ENCODE measurements at places on chromosomes 6 and 20.

DNA sequence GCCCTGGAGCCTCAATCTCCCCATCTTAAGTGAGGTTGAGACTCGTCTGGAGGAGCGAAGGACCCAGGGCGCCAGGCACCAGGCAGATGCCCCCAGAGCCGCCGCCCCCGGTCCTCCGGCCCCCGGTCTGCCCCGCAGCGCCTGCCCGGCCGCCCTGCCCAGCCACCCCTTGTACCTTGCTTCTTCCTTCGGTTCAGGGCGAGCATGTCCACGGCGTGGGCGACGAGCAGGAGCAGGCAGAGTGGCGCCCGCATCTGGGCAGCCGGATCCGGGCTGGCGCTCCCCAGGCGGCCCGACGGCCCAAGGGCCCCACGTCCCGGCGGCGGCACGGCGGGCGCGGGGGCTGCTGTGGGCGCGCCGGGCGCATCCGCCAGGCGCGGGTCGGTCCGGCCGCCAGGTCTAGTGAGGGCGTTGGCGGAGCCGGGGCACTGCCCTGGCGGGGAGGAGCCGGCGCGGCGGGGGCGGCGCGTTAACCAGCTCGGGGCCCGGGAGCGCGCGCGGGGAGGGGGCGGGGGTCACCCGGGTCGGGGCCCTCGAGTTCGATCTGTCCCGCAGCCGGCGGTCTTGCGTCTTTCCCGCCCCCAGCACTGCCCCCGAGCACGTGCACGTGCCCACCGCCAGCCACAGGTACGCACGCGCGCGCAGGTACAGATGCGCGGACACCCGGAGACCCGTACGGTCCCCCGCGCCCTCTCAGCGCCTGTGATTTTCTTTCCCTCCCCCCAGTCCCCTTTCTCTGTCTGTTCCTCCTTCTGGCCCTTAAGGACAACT, at the start of gene RSPO4:
Gene RSPO4 (minus strand): TSS at position 401 of the 771 bp plus-strand sequence. CDS start 147 bp downstream, at position 254.
- no peak for DNase-seq

DNA sequence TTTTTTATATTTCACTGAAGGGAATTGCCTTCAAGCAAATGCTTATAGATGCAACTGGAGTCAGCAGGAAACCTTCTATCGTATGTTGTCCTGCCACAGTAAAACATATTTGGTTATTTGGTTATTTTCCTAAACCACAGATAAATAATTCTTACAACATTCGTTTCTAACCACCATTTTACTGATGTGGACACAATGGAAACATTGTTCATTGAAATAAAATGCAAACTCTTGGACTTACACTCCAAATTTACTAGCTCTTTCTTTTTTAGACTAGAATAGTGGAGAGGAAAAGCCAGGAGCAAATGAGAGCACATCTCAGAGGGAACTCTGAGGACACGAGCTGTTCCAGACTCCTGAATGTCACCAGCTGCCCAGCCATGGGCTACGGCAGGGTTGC, 114.8 kb downstream of the RPS12 start:
- DNase-seq = peak; percentile 50

DNA sequence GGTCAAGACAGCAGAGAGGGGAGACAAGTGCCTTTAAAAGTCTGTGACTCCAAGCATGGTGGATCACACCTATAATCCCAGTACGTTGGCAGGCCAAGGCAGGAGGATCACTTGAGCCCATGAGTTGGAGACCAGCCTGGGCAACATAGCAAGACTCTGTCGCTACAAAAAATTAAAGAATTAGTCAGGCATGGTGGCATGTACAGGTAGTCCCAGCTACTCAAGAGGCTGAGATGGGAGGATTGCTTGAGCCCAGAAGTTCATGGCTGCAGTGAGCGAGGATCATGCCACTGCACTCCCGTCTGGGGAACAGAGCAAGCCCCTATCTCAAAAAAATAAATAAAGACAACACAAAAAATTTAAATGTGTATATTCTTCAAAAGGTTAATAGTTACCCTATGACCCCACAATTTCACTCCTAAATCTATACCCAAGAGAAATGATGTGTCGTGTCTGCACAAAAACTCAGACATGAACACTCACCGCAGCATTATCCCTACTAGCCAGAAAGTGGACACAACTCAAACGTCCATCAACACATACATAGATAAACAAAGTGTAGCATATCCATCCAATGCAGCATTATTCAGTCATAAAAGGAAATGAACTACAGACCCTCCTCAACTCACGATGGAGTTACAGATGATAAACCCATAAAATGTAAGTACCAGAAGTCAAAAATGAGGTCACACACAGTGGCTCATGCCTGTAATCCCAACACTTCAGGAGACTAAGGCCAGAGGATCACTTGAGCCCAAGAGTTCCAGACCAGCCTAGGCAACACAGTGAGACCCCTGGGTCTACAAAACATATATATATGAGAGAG, 23.9 kb downstream of the ZMYND8 start:
- DNase-seq = no peak

- DNase-seq = no peak
Measured at GRCh38 chr20:4889446-4889845, 111.9 kb downstream of the SLC23A2 start.

- no peak for DNase-seq
Measured at GRCh38 chr6:75613056-75613501, 11.4 kb downstream of the SENP6 start.

GRCh38 chr20:1861996-1862662, 33.1 kb upstream of the SIRPA start:
- DNase-seq = no peak

- no peak for DNase-seq
Measured at GRCh38 chr20:17795501-17796071, 95.8 kb downstream of the BANF2 start.

GRCh38 chr6:118382126-118382525, 166.0 kb upstream of the PLN start:
- no peak for DNase-seq

DNA sequence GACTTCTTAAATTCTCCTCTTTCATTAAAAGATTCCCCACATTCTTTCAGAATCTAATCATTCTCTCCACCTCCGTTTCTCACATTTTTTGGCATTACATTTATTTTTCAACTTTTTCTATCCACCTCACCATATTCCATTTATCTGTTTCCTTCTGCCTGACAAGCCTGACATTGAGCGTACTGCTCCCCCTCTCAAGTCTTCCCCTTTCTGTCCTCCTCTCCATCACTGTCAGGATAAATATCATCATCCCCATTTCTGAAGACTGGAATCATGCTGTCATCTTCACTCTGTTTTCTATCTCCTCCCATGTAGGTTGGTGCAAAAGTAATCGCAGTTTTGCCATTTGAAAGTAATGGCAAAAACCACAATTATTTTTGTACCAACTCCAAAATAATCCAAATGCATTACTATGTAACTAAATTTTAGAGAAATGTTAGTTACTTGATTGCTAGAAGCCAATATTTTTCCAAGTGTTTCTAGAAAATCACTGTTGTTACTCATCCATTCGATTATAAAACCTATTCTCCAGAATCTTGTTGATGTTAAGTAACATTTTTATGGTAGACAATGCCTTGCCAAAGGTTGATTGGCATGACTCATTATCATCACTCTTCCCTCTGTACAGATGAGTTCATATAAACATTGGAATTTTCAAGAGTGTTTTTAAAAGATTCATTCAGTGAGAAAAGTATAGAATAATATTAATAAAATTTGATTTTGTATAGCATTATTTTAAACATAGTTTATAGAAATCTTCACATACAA, 292.3 kb upstream of the RNF217 start:
- DNase-seq = no peak

- no peak for DNase-seq
Measured at GRCh38 chr6:12973386-12973785, 256.8 kb downstream of the PHACTR1 start.

GRCh38 chr6:158621694-158622544, 22.6 kb downstream of the DYNLT1 start:
- no peak for DNase-seq

GRCh38 chr6:82227770-82228169, 19.8 kb downstream of the IBTK start:
- no peak for DNase-seq

DNA sequence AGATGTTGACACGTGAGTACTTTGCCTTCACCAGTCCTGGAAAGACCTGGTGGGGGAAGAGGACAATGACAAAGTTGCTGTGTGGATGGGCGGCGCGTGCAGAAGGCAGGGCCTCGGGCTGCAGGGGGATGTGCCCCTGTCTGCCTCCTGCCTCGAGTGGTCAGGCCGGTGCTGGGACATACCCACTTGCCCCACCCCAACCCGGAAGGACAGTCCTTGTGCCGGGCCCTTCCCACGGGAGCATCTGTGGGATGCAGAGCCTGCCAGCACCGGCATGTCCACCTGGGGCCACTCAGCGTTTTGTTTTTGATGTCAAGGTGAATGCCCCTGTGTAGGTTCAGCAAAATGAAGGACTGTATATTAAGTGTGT, 60.5 kb upstream of the BHLHE23 start:
- no peak for DNase-seq

DNA sequence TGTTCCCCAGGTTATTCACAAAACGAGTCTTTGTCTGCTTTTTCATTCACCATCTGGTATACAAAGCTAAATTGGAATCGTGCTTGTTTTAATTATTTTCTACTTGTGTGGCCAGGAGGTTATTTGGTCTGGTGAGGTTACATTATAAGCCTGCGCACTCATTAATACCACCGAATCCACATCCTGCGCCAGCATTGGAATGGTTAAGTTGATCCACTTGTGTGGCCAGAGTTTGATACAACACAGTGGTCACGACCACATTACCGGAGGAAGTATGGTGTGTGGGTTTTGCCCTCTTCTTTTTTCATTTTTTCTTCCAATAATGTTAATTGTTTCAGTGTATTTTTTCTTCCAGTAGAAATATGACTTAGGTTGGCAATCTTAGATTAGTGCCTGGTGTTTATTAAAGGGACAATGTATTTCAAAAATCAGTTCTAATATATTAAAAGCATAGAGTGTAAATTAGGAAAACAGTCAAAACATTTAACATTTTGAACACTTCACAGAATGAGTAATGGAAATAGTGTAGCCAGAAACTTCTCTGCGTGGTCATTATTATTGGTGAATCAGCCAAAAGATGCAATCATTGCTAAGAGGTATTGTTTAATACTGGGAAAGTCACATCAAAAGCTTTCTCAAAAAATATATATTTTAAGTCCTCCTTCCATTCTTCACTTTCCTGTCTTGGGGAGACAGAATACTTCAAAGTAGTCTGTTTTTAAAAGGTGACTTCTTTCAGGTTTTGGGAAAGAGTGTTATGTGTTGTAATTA, 84.5 kb downstream of the JARID2 start:
- no peak for DNase-seq

All from astrocyte of the spinal cord (primary cell).